Activated CD8-positive, alpha-beta memory T cell treated with anti-CD3 and anti-CD28 coated beads, Interleukin-2, amount 50 U/mL, for 4 hours (primary cell): ENCODE measurements at places on chromosomes 2 and 18.

DNA sequence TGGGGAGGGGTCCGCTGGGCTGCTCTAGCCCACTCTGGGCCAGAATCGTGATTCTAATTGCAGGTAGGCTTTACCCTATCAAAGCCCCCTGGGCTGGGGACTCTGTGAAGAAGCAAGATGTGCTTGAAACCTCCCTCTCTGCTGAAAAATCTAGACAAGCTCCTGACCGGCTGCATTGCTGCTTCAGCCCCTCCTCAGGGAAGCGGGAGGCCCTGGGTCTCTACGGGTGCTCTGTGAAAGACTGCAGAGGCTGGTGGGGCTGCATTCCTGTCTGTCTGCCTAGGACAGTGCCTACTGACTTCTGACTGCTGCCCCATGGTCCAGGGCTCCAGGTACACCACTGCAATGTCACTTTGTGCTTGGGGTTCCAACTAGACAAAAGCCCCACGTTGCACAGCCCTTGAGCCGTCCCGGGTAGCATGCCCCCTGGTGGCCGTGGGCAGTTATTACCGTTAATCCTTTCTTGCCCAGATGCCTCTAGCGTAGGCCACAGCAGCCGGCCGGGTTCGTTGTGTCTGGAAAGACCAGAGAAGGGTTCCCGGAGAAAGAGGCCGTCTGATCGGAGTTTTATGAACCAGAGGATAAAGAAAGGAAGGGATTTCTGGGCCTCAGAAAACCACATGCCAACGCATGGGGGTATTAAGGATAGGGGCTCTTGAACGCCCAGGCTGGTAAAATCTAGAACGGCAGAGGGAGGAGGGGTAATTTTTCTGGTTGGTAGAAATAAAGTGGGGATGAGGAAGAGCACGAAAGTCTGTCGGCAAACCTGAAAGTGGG lies 15.9 kb upstream of the C1QL2 start:
- DNase-seq: peak; percentile 52

- no peak for DNase-seq
Observed at GRCh38 chr2:26550276-26551015, 72.5 kb upstream of the OTOF start.

DNA sequence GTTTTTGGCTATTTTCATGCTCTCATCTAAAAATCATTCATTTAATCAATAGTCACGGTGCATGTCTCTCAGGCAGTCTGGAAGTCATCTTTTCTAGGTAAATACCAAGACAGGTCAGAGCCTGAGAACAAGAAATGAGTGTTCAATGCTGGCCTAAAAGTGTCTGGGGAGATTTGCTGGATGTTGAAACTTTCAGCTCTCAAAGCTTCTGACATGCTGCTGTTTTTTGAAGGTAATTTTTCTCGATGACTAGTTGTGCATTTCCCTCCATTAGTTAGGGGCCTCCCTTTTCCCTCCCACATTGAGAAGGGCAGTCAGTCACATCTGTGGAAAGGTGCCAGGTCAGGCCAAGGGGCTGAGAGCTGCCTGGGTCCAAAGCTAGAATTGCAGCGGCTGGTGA lies 115.6 kb downstream of the LPIN1 start:
- DNase-seq: no peak

DNA sequence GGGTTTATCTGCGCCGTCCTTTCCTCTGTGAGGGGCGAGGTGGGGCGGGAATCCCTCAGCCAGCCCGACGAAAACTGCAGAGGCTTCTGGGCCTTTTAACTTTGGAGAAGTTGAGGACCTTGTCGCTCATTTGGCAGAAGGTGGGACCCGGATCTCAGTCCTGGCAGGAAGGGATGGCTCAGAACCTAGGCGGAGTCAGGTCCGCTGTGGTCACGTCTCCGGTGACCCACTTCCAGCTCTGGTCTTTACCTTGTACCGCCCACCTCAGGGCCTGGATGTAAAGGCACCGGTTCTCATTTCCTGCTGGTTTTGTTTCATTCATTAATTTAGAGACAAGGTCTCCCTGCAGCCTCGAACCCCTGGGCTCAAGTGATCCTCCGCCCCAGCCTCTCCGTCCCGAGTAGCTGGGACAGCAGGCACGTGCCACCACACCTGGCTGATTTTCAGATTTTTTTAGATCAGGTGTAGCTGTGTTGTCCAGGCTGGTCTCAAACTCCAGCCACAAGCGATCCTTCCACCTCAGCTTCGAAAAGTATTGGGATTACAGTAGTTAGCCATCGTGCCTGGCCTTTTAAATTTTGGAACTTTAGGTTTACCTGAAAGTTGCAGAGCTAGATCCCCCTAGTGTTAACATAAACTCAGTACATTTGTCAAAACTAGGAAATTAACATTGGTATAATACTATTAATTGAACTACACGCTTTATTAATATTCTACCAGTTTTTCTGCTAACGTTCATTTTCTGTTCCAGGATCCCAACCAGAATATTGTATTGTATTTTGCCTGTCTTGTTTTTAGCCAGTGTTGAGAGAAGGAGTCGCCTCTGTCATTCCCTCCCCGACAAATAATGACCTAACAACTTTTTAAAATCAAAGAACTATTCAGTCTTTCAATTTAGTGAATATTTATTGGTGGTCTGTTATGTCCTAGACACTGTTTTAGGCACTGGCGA lies 852 bp downstream of the POLI start:
- DNase-seq: peak; percentile 46

DNA sequence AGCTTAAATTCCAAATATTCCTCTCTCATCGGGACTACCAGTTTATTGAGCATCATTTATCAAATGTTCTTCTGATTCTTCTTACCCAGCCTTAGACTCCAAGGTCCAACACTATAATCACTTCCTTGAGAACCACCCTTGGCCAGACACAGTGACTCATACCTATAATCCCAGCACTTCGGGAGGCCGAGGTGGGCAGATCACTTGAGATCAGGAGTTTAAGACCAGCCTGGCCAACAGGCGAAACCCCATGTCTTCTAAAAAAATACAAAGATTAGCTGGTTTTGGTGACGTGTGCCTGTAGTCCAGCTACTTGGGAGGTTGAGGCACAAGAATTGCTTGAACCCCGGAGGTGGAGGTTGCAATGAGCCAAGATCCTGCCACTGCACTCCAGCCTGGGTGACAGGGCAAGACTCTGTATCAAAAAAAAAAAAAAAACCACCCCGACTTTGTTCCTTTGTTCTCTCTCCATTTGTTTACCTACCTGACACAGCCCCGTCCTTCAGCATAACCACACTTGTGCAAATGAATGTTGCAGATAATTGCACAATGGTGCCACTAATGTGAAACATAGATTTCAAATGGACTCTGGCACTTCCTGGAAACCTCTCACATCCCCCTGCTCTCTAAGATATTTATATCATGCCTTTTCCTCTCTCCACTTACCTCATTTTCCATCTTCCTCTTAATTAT lies 38.9 kb upstream of the LPIN2 start:
- no peak for DNase-seq

- no peak for DNase-seq
Observed at GRCh38 chr2:72023678-72024390, 123.8 kb downstream of the CYP26B1 start.

GRCh38 chr18:70025580-70025979 lies 77.9 kb upstream of the CD226 start:
- no peak for DNase-seq

- no peak for DNase-seq
Observed at GRCh38 chr2:64634345-64635267, 19.1 kb downstream of the SERTAD2 start.

DNA sequence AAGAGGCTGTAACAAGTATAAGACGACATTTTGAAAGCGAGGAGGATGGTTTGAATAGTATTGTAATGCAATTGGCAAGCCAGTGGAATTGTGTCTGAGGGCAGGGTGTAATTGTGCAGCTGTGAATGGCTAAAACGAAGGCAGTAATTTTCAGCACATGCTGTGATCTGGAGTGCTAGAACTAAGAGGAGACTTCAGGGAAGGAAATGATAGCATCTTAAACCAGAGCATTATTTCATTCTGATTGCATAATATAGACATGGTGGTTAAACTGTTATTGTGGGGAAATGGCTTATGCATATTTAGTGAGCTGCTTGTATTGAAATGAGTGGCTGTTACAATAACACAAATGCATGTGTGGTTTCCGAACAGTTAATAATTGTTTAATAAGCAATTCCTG lies 36.3 kb downstream of the THSD7B start:
- DNase-seq: no peak

DNA sequence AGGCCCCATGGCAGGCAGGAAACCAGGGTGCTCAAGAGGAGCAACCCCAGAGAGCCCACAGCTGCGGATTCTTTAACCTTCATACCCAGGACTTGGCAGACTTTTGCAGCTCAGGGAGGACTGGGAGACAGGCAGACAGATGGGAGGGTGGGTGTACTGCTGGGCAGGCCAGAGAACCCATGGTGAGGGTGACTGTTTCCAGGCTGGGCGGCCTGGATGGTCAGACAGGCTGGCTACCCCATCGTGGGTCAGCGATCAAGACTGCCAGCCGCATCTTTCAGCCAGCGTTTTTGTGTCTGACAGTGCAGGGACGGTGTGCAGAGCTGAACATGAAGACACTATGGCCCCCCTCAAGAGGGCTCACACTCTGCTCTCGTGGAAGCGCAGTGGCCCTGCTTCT lies 82.2 kb downstream of the MARCO start:
- DNase-seq: no peak

- no peak for DNase-seq
Observed at GRCh38 chr2:215684448-215685237, 248.8 kb upstream of the FN1 start.

- DNase-seq: no peak
Observed at GRCh38 chr18:76208678-76209306, 286.2 kb downstream of the ZNF516 start.

GRCh38 chr2:2590841-2591541 lies 259.9 kb upstream of the MYT1L start:
- DNase-seq: no peak

- no peak for DNase-seq
Observed at GRCh38 chr18:46830633-46831032, 73.8 kb upstream of the ST8SIA5 start.

GRCh38 chr2:148917431-148917830 lies 42.4 kb downstream of the KIF5C start:
- DNase-seq: no peak

- DNase-seq: no peak
Observed at GRCh38 chr2:188668017-188668680, 306.0 kb upstream of the COL3A1 start.

- DNase-seq: no peak
Observed at GRCh38 chr18:58901143-58901542, 36.5 kb downstream of the ZNF532 start.

DNA sequence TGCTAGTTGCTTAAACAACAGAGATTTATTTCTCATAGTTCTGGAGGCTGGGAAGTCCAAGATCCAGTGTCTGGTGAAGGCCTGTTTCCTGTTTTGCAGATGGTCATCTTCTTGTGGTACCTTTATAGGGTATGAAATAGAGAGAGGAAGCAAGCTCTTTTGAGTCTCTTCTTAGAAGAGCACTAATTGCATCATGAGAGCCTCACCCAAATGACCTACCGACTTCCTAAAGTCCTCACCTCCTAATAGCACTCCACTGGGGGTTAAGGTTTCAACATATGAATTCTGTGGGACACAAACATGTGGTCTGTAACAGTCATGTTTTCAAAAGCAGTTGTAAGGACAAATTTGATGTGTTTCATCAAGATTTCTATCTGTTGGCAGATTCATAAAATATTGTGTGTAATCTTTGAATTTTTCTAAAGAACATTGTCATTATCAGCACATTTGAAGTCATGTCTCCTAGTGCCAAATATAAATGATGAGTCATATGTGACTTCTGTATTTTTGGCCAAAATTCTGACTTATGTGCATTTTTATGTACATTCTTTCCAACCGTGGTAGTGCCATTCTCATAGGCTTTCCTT lies 45.3 kb downstream of the CD28 start:
- DNase-seq: no peak

- no peak for DNase-seq
Observed at GRCh38 chr18:32576296-32576916, 105.7 kb upstream of the GAREM1 start.

DNA sequence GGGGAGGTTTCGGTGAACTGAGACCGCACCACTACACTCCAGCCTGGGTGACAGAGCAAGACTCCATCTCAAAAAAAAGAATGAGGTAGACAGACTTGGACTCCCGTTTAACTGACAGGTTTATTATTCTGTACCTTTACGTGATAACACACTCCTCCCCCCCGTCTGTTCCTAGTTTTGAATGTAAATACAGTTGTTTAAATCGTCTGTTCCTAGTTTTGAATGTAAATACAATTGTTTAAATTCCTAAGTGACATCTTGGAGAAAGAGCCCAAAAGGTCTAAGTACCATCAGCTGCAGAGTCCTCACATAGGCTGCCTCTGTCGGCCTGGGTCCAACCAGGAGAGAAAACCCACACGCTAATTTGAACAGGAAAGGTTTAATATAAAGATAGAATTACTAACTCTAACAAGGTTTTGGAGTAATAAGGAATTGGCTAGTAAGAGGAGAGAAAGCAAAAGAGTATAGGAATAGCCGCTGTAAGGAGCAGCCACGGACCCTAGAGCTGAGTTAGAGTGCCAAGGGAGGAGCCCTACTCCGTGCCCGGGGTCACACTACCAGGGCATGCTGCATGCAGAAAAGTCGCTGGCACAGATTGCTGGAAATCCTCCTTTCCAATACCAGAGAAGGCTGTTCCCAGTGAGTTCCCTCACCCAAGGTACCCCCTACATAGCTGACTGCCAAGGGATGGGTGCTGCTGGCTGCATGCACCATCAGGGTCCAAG lies 83.5 kb upstream of the RANBP2 start:
- DNase-seq: no peak

DNA sequence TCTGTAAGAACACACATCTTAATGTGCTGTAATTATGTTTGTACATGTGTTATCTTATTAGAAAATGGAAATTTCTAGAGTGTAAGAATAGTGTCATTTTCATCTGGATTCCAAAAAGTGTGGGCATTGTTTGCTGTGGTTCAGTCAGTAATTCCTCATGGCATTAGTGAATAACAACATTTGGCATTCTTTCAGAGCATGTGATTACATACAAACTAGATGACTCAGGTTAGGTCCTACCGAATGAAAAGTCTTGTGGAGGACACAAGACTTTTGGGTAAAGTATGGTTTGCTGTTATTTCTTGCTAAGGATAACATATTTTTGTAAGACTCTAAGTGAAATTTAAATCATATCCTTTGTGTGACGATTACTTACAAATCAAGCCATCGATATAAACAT lies 593.1 kb upstream of the NRXN1 start:
- DNase-seq: no peak

DNA sequence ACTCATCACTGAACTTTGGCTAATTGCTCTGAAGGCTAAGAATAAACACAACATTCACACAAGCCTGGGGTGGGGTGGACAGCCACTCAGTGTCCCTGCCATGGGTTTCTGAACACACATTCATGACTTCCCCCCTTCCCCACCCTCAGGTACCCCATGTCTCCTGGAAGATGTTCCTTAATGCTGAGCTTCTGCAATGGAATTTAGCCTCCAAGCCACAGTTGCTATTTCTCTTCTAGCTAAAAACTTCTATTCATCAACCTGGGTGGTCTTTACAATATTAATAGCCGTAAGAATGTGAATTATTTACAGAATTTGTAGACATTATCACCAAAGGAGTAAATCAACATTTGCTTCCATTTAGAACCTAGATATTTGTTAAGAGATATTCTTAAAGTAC lies 175.1 kb downstream of the ACKR3 start:
- DNase-seq: no peak
